ENCODE measurements at places on chromosomes 2 and 18.

DNA sequence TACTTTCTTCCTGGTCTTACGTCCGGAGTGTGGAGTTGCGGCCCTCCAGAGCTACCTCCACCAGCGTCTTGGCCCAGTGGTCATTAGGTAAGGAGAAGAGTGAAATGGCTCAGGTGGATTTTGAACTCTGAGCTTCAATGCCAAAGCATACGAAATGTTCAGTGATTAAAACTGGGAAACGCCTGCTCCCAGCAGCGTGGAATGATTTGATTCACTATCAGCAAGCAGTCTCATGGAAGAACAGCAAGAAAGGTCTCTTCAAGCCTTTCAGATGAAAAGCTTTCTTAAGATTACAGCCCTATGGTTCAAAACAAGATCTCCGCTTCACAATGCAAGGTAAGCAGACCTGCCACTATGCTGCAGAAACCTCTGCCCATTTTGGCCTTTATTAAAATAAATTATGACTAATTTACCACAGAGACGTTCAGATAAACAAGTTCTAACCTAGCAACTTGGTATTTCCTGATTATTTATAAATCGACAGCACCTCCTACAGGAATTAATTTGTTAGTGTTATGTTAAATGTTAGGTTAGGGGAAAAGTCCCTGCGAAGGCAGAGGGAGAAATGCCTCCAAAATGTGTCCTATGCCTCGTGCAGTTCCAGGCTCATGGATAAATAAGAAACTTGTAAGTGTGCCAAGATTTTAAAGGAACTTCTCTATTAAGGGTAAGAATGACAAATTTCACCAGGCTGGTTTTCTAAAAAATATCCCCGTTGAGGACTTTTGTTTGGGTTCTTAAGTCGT lies 10.1 kb downstream of the SP9 start:
- no peak for DNase-seq

- DNase-seq = no peak
Measured at GRCh38 chr2:119489232-119489952, 34.9 kb downstream of the SCTR start.

DNA sequence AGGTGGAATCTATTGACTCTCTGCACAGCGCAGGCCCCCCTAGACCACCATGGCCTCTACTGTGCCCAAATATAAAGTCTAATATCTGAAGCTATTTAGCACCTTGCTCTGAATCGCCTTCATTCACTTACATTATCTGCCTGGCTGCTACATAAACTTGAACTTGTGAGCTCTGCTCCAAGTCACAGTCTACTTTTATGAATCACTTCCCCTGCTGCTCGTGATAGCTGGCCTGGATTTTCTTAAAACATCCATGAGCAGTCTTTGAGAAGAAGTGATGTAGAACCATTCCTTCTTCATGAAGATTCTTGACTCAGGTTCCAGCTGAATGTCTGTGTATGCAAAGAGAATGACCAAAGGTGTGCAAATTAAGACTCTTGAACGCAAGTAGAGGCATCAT lies 359.5 kb downstream of the RND3 start:
- DNase-seq = no peak

DNA sequence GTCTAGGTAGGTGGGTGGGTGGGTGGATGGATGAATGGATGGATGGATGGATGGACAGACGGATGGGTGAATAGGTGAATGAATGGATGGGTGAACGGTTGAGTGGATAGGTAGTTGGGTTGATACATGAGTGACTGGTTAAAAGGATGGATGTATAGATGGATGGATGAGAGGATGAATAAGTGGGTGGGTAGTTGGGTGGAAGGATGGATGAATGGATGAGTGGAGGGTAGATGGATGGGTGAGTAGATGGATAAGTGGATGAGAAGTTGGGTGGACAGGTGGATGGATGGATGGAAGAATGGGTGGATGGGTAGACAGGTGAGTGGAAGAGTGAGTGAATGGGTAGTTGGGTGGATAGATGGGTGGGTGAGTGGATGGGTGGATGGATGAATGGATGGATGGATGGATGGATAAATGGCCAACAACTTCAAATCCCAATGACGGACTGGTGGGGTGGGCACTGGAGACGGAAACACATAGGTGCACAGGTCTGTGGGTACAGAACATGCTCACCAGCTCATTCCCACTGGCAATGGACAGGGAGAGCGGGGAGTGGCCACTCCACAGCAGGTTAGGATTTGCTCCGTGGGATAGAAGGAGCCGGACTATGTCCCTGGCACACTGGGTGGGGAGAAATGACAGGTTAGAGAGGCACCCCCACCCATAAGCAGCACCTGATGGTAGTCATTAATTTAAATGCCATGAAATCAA lies 48.8 kb downstream of the ANKMY1 start:
- DNase-seq = no peak

GRCh38 chr18:63315131-63315662 lies 4.4 kb downstream of the BCL2 start:
- DNase-seq = no peak

DNA sequence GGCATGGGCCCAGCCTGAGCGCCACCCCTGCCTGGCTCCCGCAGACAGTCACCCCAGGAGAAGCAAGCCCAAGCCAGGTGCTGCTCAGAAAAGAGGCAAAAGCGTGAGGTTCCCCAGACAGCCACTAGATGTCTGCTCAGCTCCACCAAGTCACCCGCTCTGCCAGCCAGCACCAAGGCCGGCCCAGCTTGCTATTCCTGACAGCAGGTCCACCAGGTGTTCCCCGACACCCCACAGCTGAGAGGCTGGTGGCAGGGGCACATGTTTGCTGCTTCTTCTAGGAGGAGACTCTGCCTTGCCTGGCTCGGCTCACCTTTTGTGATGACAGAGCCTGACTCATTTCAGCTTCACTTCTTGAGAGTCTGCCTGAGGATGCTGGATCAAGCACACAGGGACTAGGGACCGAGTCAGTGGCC lies 206.7 kb downstream of the MGAT5 start:
- DNase-seq = peak; percentile 25

DNA sequence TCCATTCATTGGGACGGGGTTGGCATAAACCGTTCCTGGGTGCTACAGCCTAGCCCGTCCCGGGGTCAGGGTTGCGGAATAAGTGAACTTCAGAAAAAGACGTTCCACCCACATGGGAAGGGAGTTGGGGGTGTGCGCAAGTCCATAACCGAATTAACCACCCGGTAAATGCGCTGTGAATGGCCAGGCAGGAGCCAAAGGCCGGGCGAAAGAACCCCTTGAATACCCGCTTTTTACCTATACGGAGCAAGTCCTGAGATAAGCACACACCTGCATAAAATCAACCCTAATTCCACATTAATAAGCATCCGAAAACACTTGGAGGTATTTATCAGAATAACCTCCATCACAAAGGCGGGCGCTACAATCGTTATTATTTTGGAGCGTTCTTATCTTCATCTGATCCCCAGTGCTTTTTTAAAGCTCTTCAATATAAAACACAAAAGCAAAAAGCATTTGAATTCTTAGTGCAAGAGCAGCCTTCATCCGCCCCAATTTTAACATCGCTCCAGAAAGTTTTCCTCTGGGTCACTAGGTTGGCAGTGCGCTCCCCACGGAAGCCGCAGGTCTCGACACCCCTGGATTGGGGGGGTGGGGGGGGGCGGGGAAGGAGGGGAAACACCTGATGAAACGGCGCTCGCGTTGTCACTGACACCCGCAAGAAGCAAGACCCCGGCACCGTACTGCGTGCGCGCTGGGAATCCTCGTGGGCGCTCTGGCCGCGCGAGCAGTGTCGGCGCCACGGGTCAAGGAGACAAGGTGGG lies 1.2 kb downstream of the SATB2 start:
- DNase-seq = no peak

GRCh38 chr2:234917211-234917975 lies 34.4 kb upstream of the SH3BP4 start:
- DNase-seq = no peak

DNA sequence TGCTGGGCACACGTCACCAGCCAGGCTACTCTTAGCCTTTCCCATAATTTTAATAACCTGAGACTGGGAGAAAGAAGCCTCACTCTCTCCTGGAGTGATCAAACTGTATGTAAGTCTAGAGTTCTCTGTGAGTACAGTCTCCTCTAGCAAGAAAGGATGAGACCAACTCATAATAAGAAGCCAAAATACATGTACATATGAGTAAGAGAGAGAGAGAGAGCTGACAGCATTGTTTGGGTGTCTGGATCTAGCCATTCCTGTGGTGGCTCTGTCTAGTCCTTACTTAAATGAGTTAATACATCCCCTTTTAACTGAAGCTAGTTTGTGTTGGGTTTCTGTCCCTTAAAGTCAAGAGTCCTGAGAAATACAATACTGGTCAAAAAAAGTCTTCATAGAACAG lies 26.0 kb upstream of the ANXA4 start:
- DNase-seq = no peak

- no peak for DNase-seq
Measured at GRCh38 chr2:126317790-126318431, 338.0 kb upstream of the GYPC start.

DNA sequence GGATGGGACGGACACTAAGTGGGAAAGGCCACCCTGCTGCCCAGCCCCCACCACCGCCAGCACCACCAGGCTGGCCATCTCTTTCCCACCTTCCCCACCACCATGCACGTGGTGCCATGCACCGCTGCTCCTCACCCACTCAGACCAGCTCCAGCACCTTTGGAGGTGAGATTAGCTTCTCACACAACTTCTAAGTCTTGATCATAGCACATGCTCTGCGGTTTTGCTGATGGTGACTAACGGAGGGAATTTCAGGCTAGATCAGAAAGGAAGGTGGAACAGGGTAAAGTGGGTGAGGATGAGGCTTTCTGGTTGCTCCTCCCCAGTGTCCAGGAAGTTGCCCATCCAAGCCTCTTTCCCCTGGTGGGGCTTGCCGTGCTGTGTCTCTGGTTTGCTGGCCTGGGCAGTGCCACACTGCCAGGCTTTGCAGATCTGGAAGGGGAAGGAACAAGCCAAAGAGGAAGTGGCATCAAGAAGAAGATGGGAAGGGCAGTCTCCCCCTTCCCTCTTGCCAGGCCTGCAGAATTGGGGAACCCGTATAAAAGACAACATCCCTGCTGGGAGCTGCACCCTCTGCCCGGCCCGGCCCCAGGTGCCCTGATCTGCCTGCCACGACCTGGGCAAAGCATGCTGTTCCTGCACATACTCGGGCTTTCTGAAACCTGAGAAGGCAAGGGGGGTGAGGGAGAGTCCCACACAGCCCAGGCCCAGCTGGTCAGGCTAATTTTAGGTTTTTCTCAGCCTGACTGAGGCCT lies 44.3 kb upstream of the CAB39 start:
- DNase-seq = no peak

All from activated CD4-positive, alpha-beta T cell treated with anti-CD3 and anti-CD28 coated beads for 4 hours (primary cell).